Brain pericyte (primary cell): ENCODE measurements at places on chromosomes 5 and 9.

- peak; percentile 6 for DNase-seq
Measured at GRCh38 chr5:38329132-38329715, 70.9 kb downstream of the EGFLAM start.

- no peak for DNase-seq
Measured at GRCh38 chr5:108118813-108119514, 262.9 kb downstream of the FBXL17 start.

DNA sequence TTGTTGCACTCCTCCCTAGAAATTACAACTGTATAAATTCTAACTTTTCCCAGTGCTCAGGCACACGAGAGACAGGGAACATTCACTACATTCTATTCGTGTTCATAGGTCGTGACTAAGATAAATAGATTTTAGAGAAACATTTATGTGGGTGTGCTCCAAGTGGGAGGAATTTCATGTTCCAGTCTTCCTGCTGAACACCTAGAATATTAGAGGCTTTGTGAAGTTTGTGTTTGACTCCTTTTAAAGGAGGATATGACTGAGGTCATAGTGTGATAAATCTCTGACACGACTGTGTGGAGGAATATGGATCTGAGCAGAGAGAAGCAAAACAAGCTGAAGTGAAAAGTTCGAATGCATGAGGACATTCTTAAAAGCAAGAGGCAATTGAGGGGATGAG lies 355.3 kb downstream of the ZSWIM6 start:
- no peak for DNase-seq

DNA sequence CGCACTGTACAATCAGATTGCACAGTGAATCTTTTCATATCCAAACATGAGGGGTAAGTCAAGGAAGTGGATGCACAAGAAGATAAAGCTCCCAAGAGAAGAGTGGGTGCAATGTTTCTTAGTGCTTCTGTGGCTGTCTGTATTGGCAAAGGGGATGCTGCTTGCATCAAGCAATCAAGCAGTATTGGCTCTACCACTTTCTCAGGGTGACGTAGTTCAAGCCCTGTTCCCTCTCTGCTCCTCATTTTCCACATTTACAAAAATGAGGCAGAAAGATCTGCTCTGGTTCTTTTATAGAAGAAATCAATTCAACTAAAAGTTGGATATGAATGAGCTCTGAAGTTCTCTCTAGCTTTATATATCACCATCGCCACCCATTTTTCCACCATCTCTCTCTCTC lies 2.3 kb downstream of the TNFSF8 start:
- DNase-seq, result no peak

DNA sequence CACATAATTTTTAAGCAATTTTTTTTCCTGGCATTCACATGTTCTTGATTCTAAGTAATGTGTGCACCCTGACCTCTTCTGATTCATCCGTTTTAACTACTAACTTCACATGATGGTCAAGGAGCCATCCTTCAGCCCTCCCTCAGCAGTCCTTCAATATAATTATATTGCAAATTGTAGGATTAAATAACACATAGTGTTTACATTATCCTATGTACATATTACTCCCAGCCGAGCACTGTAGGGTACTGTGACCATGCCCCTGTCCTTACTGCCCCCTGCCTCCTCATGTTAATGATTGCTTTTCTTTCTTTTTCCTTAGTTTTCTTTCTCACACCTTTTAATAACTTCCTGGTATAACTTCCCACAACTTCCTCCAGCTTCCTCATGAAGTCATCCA lies 96.3 kb upstream of the FANCC start:
- no peak for DNase-seq

DNA sequence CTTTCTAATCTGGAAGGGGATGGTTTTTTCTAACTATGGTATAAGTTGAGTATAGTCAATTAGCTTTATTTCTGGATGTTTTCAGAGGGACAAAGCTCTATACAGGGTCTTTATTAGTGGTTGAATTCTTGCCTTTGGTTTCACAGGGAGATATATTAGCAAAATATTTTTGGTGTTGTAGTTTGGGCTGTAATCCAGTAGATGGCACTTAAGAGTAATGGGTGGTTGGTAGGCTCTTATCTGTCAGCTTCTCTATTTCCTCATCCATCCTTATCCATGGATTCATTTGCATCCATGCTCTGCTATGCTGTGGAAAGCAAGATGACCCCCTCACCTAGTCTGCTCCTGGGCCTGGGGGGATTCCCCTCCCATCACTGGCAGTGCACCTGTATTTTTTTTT lies 363.6 kb upstream of the CYLC2 start:
- no peak for DNase-seq

DNA sequence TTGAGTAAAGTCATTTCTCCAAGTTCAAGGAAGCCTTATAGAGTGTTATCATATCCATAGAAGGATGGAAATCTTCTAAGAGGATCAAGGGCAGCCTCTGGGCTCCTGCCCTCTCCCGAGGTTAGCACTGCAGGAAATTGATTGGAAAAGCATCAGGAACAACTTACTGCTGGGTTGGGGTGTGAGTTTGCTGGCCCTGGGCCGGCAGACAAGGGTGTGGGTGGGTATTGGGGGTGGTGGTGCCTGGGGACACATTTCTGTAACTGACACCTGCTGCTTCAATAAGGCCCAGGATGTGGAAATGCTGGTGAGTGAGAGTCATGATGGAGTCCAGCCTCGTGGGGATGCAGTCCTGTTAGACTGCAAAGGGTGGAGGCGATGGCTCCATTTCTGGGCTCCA lies 5.5 kb downstream of the CSF2 start:
- no peak for DNase-seq

- DNase-seq, result no peak
Measured at GRCh38 chr5:151104795-151105194, 24.0 kb upstream of the TNIP1 start.

DNA sequence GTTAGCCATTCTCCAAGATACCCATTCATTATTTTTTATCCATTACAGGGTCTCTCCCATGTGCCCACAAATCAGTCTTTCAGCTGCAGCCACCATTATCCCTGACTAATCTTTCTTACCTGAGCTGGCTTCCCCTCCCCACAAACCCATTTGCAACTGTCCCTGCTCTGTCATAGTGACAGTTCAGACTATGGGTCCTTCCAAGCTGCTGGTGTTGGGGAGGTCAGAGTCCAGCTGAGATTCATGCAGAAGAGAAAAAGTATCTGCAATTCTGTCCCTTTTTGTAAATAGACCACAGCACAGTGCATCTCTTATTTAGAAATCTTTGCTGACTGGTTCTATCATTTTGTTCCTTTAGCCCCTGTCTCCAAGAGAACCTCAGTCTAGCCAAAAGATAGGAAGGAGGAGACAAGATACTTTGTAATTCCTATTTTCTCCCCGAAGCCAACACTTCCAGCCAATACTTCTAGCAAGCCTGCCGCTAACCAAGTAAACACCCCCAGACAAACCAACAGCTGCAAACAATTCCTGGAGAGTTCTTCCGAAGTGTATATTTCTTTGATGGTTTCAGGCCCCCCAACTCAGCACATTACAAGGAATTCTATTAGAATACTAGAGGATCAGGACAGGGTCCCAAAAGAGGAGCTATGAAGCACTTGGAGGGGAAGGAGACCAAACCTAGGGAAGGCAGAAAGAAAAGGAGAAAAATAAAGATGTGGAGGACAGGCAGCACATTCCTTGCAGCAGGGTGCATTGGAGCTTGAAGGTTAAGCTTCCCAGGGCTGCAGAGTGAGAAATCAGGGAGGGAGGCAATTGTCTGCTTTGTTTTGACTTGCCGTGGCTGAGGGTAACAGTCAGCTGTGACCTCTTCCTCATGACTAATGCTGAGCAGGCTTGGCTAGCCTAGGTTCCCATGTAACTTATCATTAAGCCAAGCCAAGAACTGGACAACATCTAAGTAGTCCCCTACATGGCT lies 148.5 kb downstream of the SGCD start:
- no peak for DNase-seq

DNA sequence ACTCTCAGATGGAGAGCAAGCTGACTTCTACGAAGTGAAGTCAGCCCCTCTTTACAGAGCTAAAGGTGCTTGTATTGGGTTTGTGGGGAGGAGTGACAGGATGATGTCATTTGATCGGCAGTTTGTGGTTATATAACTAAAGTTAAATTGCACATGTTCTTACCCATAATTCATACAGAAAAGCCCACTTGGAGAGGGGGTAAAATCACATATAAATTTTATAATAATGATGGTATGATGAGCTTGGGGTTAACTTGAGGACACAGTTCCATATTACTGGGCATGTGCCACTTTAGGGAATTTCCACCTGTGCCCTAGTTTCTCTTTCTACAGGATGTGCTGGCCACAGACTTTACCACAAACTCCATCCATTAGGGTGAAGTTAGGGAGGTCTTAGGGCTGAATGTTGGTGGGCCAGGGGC lies 1178.6 kb upstream of the CDH9 start:
- DNase-seq, result no peak

DNA sequence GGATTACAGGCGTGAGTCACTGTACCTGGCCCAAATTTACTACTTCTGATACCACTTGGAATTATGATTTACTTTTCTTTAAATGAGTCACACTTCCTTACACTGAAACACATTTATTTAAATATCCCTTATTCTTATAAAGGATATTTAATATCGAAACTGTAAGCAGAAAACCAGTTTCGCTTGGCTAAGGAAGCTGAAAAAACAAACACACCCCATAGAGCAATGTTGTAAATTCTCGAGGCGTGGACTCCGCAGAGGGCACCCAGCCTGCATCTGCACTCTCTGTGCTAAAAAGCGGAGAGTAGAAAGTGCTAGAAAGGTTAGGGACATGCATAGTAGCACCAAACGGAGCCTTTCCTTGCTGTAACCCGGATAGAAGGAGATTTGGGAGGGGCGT lies 86.5 kb downstream of the HMCN2 start:
- DNase-seq, result no peak

- DNase-seq, result no peak
Measured at GRCh38 chr5:7043797-7044196, 330.6 kb downstream of the TENT4A start.

DNA sequence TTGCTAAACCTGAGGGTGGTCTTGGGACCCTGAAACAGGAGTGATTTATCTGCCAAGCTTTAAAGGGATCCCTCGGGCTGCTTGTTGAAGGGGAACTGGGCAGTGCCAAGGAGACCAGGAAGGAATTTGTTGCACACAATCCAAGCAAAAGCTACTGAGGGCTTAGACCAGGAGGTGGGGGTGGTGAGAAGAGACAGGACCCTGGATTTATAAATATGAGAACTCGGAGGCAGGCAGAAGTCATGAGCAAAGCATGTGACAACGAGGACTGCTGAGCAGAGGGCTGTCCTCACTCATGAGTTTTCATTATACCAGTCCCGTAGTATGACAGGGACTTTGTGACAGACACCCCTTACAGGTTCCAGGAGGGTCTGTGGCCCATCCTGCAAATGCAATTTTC lies 237.3 kb downstream of the DRD1 start:
- DNase-seq, result no peak

DNA sequence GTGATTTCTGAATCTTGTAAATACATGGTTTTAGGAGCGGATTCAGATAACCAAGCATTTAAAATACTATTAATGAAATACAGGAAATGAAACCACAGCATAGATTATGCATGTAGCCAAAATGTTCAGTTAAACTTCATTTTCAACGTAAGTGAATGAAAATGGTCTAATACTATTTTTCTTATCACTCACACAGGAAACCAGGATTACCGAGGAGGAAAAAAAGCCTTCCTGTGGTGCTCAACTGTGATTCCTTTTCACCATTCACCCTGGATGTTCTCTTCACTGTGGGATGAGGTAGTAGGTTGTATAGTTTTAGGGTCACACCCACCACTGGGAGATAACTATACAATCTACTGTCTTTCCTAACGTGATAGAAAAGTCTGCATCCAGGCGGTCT lies 83.4 kb upstream of the ZNF169 start:
- DNase-seq, result no peak

GRCh38 chr5:68440651-68441050 lies 225.1 kb downstream of the PIK3R1 start:
- DNase-seq, result no peak

- no peak for DNase-seq
Measured at GRCh38 chr5:177478711-177479646, 5.5 kb upstream of the DBN1 start.

GRCh38 chr5:145903867-145904266 lies 31.1 kb upstream of the GRXCR2 start:
- no peak for DNase-seq

GRCh38 chr5:115297031-115297430 lies 577 bp upstream of the CCDC112 start:
- no peak for DNase-seq

DNA sequence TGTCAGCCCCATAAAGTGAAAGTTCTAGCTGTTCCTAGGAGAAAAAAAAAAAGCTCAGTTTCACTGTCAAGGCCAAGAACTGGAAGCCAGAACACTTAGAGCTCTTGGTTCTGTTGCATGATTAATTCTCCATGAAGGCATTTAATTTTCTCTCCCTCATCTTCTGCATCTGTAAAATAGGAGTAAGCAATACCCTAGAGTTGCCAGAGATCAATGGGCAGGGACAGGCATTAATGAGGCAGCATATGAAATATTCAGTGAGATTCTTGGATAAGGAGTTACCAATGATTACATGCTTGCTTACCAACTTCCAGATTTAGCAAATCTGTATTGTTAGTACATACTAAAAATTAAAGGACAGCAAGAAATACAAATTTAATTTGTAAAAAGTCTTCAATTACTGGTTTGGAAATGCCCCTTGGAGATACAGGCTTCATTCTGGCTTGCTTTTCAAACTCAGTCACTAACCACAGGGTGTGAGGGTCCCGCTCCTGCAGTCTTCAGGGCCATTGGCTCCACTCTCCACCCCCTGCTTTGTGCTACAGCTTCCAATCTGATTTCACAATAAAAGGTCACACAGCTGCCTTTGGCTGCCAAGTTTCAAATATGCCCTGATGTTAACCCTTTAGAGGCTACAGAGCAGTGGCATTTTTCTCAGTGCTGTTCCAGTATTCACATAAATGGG lies 624.6 kb downstream of the BNC2 start:
- no peak for DNase-seq

- no peak for DNase-seq
Measured at GRCh38 chr5:34844999-34845398, 6.0 kb downstream of the TTC23L start.

DNA sequence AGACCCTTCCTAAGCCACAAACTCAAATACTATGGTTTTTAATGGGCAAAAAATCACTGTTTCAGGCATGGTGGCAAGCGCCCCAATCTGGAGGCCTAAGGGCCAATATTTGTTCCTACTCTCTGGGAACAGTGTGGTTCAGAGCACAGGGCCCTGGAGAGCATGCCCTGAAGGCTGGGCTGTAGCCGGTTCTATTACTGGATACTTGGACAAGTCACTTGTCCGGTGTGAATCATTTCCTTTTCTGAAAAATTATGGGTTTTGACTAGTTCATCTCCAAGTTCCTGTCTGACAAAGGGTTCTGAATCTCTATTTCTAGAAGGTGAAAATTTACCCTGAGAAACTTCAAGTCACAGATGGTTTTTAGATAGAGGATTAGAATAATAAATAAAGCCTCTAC lies 75.0 kb downstream of the OTULIN start:
- DNase-seq, result no peak

GRCh38 chr5:176169393-176170063 lies 68.7 kb upstream of the SIMC1 start:
- DNase-seq, result no peak

- DNase-seq, result no peak
Measured at GRCh38 chr9:24765025-24765756, 219.5 kb upstream of the IZUMO3 start.
